Stimulated activated CD8-positive, alpha-beta memory T cell treated with anti-CD3 and anti-CD28 coated beads, Interleukin-7, amount 100 ng/mL, for 1 hour (primary cell): ENCODE measurements at places on chromosomes 4 and X.

- DNase-seq = no peak
These were observed 54.3 kb upstream of the MAGEB2 start for GRCh38 chrX:30161043-30161442.

DNA sequence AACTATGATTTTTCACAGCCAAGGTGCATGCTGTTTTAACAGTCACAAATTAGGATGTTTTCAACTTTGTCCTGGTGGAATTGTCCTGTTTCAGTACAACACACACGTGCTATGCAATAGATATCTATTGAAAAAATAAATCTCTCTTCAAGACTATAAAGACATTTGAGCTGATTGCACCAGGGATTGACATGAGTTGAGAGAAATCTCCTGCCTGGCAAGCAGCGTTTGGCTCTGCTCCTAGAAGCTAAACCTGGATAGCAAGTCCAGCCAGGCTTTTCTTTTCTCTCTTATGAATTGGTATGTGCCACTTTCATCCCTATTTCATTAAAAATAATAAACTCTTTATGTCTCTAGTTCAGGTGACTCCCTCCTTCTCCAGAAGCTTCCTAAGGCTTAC is 16.6 kb upstream of the NPNT start:
- DNase-seq = no peak

DNA sequence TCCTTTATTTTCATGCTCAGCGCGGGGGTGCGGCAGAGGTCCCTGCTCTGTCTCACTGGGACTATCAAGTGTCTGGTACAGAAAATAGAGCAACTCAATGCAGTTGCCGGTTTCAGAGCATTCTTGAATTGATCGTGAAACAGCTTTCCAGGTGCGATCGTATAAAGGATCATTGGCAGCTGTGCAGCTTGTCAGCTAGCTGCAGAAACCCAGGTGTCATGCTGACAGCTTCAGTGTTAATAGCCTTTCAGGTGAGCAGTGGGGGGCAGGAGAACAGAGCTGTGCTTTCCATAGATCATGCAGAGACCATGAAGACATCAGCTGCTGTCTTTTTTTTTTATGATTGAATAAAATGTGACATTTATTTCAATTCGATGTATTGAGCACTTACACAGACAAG is 583.9 kb downstream of the NLGN4X start:
- no peak for DNase-seq

GRCh38 chr4:60241866-60242265 is 958.3 kb upstream of the ADGRL3 start:
- no peak for DNase-seq
